CD4-positive, alpha-beta T cell treated with Interleukin-4 for 4 hours (primary cell): ENCODE measurements at places on chromosomes 16 and 17.

GRCh38 chr17:21380659-21381058 is 4.5 kb downstream of the KCNJ12 start:
- no peak for DNase-seq

DNA sequence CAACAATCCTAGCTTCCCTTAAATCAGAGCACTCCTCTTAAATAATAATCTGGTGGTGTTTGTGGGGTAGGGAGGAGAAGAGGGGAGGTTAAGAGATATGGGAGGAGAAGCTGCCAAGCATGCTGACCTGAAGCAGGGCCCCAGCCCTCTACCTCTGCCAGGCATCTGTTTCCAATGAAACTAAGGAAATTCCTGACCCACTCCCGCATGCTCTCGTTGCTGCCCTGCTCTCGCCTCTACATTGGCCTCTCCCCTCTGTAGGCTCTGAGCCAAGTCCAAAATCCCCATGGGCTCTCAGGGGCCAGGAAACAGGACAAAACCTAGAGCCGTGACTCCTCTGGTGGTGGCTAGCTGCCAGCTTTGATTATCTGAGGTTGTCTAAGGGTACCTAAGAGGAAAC is 559.5 kb upstream of the CDH11 start:
- DNase-seq: no peak

DNA sequence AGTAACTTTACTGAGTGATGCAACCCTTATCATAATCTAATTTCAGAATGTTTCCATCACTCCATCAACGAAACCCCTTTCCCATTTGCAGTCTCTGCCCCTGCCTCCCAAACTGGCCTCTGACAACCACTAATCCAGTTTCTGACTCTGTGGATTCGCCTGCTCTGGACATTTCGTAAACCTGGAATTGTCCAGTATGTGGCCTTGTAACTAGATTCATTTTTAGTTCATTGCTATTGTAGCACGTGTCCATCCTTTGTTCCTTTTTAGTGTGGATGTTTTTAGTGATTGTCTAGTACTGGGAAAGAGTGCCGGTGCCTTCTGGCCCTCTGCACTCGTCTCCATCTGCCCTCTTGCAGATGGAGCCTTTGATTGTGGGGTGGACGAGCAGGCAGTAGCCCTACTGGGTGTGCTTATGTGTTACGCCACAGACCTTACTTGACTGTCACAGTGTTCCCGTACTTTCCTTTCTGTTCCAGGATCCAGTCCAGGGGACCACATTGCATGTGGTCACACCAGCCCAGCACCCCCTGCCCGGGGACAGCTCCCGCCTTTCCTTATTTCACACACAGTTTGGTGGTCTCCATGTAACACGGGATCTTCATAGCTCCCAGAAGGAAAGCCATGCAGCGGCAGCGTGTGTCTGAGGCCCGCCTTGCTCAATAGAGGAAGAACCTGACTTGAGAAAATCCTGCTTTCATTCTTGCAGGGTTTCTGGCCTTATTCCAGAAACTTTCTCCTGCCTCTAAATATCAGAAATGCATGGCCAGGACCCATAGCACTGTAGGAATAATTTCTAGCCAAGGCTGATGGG is 8.8 kb downstream of the KIAA0513 start:
- DNase-seq: no peak

- DNase-seq: no peak
Measured at GRCh38 chr17:17676752-17677151, 4.5 kb upstream of the RAI1 start.

- DNase-seq: no peak
Measured at GRCh38 chr17:30031214-30031869, 85.3 kb upstream of the NSRP1 start.

GRCh38 chr16:68907781-68908181 is 64.5 kb downstream of the TANGO6 start:
- DNase-seq: no peak

- no peak for DNase-seq
Measured at GRCh38 chr16:28561557-28562187, 8.0 kb downstream of the SGF29 start.

GRCh38 chr17:2924211-2924610 is 128.0 kb downstream of the RAP1GAP2 start:
- DNase-seq: no peak

- no peak for DNase-seq
Measured at GRCh38 chr17:74204474-74204873, 996 bp downstream of the RPL38 start.

- no peak for DNase-seq
Measured at GRCh38 chr17:43774304-43775250, 4.2 kb downstream of the DUSP3 start.

DNA sequence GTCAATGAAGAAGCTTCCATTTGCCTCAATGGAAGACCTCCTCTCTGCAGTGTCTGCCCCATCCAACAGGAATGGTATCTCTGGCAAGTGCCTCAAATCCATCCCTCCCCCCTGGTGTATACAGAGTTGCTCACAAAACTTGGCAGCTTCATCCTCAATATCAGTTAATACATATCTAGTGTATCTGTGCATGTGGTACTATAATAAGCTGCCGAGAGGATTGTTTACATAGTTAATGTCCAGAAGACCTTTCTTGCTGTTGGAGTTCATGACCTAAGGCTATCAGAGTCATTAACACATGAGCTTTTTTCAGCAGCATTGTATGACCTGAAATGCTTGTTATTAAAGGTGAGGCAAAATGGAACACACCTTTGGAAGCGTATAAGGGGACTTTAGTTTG is 14.0 kb upstream of the RASL10B start:
- no peak for DNase-seq

GRCh38 chr16:88831838-88832237 is 20.1 kb upstream of the APRT start:
- no peak for DNase-seq

DNA sequence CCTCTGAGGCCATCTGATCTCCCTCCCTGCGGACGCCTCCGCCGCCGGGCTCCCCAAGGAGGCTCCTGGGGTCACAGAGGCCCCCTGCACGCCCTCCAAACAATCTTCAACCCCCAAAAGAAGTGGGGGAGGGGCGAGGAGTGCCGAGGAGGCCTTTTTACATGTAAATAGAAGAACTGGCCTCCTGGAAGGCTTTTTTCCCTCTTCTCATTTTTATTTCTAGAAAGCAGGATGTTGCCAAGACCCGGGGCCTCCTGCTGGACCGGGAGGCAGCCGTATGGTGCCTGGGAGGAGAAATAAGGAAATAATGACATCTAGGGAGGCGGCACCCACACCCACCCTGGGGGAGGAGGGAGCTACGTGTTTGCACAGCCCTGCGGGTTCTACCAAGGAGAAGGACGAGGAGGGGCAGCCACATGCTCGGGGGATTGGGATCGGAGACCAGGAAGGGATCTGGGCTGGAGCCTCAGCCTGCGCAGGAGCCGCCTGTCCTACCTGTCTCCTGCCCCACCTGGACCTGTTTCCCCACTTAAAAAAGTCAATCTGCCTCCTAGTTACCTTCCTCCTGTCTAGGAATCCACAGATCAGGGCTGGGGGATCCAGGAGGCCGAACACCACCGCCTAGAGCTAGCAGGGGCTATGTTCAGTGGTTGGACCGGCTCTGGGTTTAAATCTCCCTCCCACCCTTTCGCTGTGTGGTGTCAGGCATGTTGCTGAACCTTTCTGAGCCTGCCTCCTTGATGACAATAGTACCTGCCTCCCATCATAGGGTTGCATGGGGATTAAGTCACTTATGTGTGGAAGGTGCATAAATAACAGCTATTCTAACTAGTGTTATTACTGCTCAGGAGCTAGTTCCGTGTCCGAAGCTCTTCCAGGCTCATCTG is 175.7 kb upstream of the GSE1 start:
- no peak for DNase-seq

DNA sequence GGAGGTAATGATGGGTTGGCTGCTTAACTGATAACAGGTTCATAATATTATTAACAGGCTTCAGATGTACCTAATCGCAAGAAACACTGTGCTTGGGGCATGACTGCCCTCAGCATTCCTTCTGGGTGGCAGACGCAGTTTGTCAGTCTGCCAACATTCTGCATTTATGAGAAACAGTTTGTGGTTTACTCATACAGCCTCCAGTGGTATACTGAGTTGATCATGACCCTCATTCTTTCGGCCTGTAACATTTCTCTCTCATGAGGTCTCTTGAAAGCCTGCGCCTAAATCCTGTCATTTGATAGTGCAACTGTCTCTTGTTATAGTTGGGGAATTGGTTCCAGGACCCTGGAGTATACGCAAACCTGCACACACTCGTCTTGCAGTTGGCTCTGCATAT is 4.9 kb upstream of the RUSF1 start:
- no peak for DNase-seq

GRCh38 chr16:81841722-81842121 is 62.6 kb downstream of the PLCG2 start:
- DNase-seq: peak; percentile 60

DNA sequence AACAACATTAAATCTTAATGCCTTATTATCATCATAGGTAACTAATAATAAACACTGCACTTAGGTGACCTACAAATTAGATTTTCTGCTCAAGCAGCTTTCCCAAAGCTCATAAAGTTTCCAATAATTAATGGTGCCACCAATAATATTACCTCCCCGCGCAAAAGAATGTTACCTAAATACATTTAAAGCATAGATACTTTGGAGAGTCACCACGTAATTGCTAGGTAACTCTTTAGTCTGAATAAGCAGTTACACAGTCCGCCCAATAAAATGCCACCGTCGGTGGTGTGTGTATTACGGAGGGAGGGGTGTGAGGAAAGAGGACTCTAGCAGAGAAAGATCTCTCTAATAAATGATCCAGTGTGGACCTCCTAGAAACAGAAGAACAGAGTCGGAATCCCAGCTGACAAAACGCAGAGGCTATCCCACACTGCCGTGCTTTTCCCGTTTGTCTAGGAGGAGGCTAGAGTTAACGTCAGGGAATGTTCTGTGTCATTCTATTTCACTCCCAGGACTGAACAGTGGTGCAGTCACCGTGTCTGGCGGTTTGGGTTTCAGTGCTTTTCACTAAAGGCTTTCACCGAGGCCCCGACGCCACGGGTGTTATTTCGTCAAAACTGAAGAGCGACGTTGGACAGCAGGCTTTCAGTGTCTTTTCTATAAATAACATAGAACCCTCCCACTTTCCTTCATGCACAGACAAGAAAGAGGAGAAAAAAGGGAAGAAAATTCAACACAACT is 630 bp downstream of the RNFT1 start:
- peak; percentile 37 for DNase-seq

DNA sequence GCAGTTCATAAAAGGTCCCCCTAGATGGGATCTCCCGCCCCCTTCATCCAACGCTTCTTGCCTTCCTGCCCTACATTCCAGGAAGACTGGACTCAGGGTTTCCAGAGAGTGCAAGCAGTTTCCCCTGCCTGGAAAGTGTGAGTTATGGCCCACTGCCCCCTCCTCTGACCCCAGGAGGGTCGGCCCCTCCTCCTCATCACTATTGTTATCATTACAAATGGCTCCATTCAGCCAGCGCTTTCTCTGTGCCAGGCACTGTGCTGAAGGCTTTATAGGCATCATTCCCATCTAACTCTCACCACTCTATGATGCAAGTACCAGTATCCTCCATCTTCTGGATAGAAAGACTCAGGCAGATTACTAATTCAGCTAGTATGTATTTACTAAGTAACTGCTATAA is 90.7 kb downstream of the USP31 start:
- no peak for DNase-seq

DNA sequence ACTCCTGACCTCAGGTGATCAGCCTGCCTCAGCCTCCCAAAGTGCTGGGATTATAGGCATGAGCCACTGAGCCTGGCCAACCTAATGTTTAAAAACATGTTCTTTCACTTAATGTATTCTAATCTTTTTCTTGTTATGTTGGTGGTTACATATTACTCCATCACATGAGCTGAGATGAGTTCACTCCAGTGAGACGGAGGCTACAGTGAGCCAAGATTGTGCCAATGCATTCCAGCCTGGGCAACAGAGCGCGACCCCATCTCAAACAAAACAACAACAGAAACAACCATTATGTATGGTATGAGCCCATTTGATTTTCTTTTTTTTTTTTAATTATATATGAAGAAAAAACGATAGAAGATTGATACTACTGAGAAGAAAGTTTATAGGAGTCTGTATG is 39.6 kb downstream of the SLC39A11 start:
- DNase-seq: no peak

- DNase-seq: no peak
Measured at GRCh38 chr16:13621639-13622038, 298.3 kb upstream of the ERCC4 start.

GRCh38 chr17:75818326-75818885 is 25.8 kb downstream of the UNC13D start:
- no peak for DNase-seq

DNA sequence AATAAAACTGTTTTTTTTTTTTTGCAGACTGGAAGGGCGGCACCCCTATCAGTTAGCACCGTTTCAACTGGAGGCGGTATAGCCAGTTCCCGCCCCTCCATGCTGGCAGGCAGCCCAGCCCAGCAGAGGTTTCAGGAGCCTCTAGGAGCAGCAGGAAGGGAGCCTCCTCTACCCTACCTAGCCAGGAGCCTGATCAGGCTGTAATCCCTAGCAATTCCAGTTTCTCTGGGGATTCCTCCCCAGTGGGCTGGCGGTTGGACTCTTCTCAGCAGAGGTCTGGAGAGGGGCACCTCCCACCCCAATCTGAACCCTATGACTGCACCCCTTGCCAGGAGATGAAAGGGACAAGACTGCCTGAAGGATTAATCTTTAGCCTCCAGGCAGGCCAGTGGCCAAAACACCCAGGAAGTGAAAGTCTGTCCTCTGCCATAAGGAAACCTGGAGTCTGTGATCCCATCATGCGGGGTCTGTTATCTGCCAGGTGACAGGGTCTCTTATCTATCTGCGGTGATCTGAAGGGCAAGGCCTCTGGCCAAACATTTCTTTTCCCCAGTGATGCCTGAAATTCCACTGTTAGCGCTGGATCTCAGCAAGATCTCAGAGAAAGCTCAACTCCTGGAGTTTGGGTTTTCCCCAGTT is 4.9 kb upstream of the CDH1 start:
- no peak for DNase-seq

GRCh38 chr17:63478814-63479494 is 2.1 kb downstream of the ACE start:
- DNase-seq: peak; percentile 73

- no peak for DNase-seq
Measured at GRCh38 chr17:81289627-81290026, 5.5 kb downstream of the SLC38A10 start.

- no peak for DNase-seq
Measured at GRCh38 chr16:57764341-57765159, 29.0 kb downstream of the KATNB1 start.

GRCh38 chr17:77403854-77404253 is 263.1 kb downstream of the SEC14L1 start:
- no peak for DNase-seq
